ENCODE measurements at places on chromosomes 12 and 14.

- no peak for DNase-seq
Measured at GRCh38 chr14:72521045-72521444, 372.9 kb downstream of the DPF3 start.

GRCh38 chr12:91663744-91664143 lies 481.1 kb upstream of the DCN start:
- no peak for DNase-seq

- DNase-seq = no peak
Measured at GRCh38 chr12:25074954-25075353, 120.0 kb downstream of the DNAI7 start.

DNA sequence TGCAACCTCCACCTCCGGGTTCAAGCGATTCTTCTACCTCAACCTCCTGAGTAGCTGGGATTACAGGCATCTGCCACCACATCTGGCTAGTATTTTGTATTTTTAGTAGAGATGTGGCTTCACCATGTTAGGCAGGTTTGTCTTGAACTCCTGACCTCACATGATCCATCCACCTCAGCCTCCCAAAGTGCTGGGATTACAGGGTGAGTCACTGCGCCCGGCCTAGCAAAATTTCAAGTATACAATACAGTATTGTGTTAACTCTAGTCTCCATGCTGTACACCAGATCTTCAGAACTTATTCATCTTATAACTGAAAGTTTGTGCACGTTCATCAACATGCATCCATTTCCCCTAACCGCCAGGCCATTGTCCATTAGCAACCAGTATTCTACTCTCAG lies 115.1 kb upstream of the MDGA2 start:
- DNase-seq = no peak

DNA sequence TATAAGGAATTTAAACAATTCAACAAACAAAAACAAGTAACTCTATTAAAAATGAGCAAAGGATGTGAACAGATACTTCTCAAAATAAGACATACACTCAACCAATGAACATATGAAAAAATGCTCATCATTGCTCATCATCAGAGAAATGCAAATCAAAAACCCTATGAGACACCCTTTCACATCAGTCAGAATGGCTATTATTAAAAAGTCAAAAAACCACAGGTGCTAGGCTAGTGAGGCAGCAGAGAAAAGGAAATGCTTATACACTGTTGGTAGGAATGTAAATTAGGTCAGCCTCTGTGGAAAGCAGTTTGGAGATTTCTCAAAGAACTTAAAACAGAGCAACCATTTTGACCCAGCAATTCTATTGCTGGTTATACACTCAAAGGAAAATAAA lies 52.0 kb downstream of the NAV3 start:
- DNase-seq = no peak

DNA sequence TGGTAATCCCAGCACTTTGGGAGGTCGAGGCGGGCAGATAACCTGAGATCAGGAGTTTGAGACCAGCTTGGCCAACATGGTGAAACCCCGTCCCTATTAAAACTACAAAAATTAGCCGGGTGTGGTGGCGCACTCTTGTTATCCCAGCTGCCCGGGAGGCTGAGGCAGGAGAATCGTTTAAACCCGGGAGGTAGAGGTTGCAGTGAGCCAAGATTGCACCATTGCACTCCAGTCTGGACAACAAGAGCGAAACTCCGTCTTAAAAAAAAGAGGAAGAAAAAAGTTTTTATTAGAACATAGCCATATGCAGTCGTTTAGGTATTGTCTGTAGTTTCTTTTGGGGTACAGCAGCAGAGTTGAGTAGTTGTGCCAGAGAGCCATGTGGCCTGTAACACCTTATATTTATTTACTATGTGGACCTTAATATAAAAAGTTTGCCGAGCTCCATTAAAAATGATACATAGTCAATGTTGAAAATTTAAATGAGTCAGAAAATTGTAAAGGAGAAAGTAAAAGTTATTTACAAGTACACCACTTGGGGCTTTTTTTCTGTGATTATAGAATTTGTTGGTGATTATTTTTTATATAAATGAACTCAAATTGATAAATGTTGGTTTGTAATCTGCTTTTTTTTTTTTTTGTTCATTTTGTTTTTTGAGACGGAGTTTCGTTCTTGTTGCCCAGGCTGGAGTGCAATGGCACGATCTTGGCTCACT lies 2.2 kb downstream of the ADIPOR2 start:
- DNase-seq = no peak

DNA sequence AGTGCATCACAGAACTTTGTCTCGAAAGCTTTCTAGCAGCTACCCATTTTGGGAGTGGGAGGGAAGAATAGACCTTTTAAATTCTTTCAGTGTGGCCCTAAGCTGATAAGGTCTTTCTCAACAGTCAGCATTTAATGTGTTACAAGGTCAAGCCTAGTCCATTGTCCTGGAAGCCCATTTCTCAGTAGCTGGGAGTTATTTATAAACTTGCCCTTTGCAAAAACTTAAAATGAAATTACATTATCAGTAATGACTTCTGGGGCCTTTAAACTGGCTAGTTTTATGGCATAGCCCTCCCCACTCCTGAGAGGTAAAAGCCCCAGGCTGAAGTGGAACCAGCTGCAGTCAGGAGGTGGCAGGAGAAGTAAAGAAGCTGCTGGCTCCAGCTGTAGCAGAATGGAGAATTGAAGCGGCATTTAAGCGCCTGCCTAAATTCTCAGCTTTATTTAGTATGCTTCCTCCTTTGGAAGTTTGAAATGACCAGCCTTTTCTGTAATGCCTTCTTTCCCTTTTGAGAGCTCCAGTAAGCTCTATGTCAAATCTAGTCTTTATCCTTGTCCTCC lies 12.4 kb downstream of the COPZ1 start:
- DNase-seq = no peak

GRCh38 chr14:88562532-88562830 lies 356 bp upstream of the ZC3H14 start:
- no peak for DNase-seq

Measured in left renal pelvis (tissue), 4 donors.